Ascending aorta (tissue), 2 donors: ENCODE measurements at places on chromosomes 12 and 14. TPM values are rescaled to one million over a fixed set of nuclear protein-coding genes. Genes with fewer than 3 reads are reported as not detected.

GRCh38 chr12:102429211-102430154 lies 50.9 kb downstream of the IGF1 start:
- no peak for DNase-seq

DNA sequence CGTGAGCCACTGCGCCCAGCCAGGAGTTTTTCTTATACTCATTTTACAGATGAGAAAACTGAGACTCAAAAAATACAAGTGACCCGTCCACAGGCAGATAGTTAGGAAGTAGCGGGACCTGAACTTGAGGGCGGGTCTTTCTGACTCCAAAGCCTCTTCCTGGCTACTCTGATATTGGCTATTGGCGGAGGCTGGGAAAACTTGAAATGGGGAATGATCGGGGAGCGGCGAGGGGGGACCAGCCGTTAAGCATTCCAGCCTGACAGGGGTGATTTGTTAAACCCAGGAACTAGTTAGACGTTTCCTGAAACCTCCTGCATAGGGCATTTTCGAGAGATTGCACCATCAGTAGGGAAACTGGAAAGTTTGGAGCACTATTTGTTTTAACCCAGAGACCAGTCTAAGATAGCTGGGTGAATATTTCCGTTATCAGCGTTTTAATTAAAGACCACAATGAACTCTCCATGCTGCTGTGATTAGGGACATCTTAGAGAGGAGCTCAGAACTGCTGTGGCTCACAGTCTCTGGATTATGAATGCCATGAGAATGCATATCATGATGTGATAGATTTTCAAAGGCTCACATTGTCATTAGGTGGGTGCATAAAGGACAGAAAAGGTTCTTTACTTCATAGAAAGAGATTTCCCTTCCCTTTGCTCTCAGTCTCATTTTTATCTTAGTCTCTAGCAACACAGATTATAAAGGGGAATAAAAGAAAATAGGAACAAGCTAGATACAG lies 2.5 kb downstream of the NR1H4 start:
- DNase-seq, result no peak

CCNK gene
- total RNA-seq, result 21.9 TPM

IQSEC3 gene
- 0.53 TPM for total RNA-seq

GRCh38 chr14:69317780-69318179 lies 57.8 kb downstream of the GALNT16 start:
- DNase-seq, result no peak

- DNase-seq, result no peak
Observed at GRCh38 chr12:105406497-105406896, 76.0 kb downstream of the C12orf75 start.

HOXC12 gene
- not detected for total RNA-seq

KRT74 gene
- total RNA-seq, result not detected

- DNase-seq, result no peak
Observed at GRCh38 chr12:18689771-18690170, 48.0 kb downstream of the PLCZ1 start.

GRCh38 chr12:67280572-67280971 lies 11.4 kb downstream of the CAND1 start:
- no peak for DNase-seq

KLHL33 gene
- not detected for total RNA-seq

CD69 gene
- 1.3 TPM for total RNA-seq

GRCh38 chr14:21048638-21049037 lies 6.5 kb downstream of the RNASE7 start:
- no peak for DNase-seq

DNAJC22 gene
- total RNA-seq, result not detected

ZNF385A gene
- 53.2 TPM for total RNA-seq

DNA sequence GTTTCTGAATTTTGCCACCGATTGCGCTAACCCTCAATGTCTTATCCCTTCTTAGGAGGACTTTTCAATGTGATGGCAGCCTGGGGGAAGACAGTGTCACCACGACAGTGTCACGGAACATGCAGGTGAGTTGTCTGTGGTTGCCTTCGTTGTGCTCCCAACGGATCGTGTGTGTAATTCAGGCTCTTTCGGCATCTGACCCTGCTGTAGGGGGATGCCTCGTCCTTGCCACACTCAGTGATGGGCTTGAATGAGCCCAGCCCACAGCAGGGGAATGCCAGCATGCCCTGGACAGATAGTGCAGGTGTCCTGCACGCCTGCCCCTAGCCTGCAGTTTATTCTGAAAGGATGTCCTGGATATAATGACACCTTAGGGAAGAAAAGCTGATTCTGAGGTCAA lies 123.8 kb upstream of the RTL1 start:
- no peak for DNase-seq

CCDC196 gene
- not detected for total RNA-seq

GRCh38 chr14:63286071-63286470 lies 32.7 kb downstream of the GPHB5 start:
- no peak for DNase-seq
